Astrocyte (in vitro differentiated cells and primary cell): ENCODE measurements at places on chromosomes 6 and 20.

DNA sequence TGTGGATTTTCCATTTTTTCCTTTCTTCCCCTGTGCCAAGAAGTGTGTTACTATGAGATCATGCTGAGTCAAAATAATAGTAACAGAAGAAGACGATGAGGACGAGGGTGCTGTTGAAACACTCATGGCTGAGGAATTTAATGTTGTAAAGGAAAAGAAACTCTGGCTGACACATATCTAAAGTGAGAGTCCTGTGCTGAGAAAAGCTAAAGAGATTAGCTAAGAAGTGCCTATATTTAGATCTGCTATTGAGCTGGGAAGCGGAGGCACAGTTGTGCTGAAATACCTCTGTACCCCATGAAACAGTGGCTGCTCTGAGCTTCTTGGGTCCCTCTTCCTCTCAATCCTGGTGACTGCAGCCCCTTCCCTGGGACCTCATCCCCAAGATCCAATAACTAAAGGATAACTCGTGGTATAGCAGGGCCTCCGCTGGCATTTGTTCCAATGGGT lies 1.1 kb upstream of the SYTL3 start:
- DNase-seq = peak; percentile 95

DNA sequence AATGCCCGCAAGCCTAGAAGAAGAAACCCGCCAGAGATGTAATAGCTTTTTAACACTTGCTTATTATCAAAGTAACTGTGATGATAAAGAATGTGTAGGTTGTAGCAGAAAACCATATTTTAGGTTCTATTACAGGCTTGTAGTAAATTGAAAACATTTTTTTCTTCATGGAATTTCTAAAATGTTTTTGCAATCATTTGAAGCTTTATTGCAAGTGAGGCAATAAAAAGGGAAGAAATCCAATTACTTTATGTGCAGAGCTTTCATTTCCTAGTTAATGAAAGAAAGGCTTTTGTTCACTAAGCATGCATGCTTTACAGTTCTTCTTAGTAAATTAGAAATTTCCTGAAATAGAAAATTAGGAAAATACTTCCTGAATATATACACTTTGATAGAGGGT lies 135.1 kb downstream of the B3GAT2 start:
- DNase-seq = no peak

GRCh38 chr6:91098006-91098405 lies 511.1 kb upstream of the MAP3K7 start:
- DNase-seq = no peak

GRCh38 chr6:80366714-80367113 lies 260.2 kb downstream of the BCKDHB start:
- DNase-seq = peak; percentile 82

GRCh38 chr6:103798166-103798565 lies 1061.6 kb downstream of the HACE1 start:
- no peak for DNase-seq

DNA sequence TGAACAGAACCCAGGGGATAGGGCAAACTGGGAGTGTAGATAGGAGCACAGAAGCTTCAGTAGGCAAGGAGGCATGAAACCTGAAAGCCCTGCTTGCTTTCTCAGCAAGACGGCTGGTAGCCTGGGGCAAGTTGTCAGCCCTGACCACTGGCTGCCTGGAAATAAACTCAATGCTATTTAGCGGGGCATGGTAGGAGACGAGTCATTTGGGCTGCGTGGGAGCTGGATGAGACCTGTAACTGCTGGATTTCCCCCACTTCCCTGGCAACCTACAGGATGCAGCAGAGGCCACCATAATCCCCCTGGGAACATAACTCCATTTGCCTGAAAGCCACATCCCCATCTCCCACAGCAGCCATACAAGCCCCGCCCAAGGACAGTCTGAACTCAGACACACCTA lies 332.6 kb upstream of the TBX18 start:
- DNase-seq = no peak

- peak; percentile 38 for DNase-seq
These were observed 2.8 kb upstream of the FANCE start for GRCh38 chr6:35449287-35449881.
